ENCODE measurements at places on chromosomes 5 and 9.

GRCh38 chr5:15690611-15691010, 190.6 kb downstream of the FBXL7 start:
- DNase-seq = no peak

DNA sequence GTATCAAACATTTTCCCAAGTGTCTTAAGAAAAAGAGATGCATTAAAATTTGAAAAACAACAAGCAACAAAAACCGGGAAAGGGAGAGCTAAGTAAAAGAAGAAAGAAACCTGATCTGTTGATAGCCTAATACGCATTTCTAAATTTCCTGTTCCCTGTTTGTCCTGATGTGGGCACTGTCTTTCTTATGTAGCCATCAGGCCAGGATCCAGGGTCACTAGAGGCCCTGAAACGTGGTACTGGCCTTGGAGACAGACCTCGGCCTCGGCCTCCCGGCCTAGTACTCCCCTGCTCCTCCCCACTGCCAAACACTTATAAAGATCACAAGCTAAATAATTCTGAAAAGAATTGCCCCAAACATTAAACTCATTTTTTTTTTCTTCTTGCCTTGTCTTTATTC, 547.2 kb downstream of the IRX1 start:
- no peak for DNase-seq

DNA sequence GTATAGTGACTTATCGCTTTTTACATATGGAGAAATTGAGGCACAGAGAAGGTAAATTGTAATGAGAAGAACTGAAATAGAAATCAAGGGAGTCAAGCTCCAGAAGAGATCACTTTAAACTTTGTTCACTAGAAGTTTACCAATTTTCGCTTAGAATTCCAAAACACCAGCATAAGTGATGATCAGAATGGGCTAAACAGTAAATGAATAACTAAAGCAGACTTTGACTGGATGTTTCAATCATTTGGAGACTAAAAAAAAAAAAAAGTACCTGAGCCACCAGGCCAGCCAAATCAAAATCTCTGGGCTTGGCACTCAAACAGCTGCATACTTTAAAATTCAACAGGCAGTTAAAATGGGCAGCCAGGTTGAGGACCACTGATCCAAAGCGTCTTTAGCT, 38.2 kb upstream of the FYB1 start:
- no peak for DNase-seq

DNA sequence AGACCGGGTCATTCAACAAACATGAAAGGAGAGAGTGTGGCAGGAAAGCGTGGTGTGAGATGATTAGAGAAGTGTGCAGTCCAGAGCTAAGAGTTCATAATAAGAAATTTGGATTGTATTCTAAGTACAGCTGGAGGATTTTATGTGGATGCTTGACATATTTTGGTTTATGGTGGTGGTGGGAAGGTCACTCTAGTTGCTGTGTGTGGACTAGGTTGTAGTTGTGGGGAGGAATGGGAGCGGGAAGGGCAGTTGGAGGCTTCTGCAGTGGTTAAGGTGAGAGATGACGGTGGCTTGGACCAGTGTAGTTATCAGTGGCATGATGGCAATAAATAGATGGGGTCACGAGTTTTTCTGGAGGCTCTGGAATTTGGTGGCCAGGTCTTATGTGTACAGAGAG, 45.7 kb upstream of the GPR151 start:
- no peak for DNase-seq

DNA sequence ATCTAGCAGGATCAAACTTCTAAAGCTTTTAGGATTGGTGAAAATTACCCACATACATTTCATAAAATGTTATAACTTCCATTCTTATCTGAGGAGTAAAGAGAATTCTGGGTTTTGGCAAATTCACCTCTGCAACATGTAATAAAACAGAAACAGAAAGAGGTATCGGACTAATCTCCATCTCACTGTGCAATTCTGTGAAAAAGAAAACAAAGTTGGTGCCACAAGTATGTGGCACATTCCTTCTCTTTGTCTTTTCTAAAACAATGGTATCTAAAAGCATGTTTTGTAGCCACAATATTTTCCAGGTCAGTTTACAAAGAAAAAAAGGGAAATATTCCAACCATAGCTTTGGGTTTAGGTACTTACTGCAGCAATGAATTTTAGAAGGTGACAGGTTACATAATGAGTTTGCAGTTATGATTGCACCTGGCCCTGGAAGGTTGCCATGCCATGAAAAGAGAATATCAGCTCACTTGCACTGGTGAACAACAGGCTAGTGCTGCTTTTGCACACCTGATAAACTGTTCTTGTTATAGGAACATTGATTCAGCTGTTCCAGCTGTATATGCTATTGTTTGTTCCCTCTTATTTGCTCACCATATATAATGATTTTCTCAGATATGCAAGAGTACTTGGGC, 491.3 kb upstream of the MEF2C start:
- DNase-seq = no peak

GRCh38 chr5:60738933-60739332, 39.0 kb upstream of the DEPDC1B start:
- no peak for DNase-seq

- no peak for DNase-seq
Measured at GRCh38 chr9:121059998-121060636, 10.0 kb upstream of the C5 start.

GRCh38 chr9:73129941-73130685, 21.6 kb upstream of the ANXA1 start:
- DNase-seq = no peak

- no peak for DNase-seq
Measured at GRCh38 chr5:60208716-60209115, 315.2 kb upstream of the PDE4D start.

- DNase-seq = no peak
Measured at GRCh38 chr5:149771216-149771980, 41.3 kb downstream of the PPARGC1B start.

GRCh38 chr5:66515209-66515608, 81.0 kb upstream of the MAST4 start:
- DNase-seq = no peak

DNA sequence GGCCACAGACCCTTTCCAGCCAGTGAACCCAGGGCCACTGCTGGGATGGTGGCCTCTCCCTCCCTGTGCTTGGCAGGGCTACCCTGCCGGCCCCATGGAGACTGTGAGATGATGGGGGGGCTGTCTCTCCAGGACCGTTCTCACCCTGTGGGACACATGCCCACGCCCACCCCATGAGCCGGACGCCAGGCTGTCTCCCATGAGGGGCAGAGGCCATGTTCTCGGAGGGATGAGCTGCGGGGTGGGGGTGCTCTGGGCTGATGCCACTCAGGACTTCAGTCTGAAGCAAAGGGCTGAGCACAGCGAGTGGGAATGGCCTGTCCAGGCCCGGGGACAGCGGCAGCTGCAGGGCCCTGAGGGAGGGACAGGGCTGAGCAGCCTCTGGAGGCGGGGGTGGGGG, 88.9 kb downstream of the KCNT1 start:
- DNase-seq = no peak

DNA sequence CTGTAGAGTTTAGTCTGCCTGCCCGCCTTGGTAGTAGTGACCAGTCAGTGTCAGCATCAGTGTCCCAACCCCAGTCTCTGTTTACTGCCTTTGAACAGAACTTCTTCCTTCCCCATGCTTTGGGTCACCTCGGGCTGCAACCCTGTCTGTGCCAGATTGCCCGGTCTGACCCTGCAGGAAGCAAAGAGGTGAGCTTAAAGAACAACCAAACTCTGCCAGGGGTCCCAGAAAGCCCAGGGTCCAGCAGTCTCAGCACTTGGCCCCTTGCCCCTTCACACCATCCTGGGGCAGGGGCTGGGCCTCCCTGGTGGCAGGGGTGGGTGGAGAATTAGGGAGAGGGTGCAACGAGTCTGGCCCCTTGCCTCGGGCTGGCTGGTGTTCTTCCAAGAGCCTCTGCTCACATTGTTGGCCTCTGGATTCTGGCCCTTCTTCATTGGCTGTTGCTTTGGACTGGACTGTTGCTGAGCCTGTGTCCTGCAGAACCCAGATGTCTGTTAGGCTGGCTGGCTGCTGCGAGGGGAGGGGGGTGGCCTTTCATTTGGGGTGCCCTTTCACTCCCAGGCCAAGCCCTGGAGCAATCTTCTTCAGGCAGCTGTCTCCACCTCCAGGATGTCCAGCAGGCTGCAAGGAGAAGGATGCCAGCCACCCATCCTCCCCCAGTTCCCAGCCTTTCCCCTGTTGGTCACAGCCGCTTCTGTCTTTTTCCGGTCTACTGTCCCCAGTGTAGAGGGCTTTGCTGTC, 51.2 kb downstream of the SAR1B start:
- no peak for DNase-seq

- DNase-seq = no peak
Measured at GRCh38 chr9:19286634-19287188, 56.2 kb downstream of the DENND4C start.

GRCh38 chr9:93299418-93300174, 115.7 kb downstream of the WNK2 start:
- no peak for DNase-seq

GRCh38 chr5:148482697-148483462, 99.1 kb downstream of the FBXO38 start:
- DNase-seq = peak; percentile 29

DNA sequence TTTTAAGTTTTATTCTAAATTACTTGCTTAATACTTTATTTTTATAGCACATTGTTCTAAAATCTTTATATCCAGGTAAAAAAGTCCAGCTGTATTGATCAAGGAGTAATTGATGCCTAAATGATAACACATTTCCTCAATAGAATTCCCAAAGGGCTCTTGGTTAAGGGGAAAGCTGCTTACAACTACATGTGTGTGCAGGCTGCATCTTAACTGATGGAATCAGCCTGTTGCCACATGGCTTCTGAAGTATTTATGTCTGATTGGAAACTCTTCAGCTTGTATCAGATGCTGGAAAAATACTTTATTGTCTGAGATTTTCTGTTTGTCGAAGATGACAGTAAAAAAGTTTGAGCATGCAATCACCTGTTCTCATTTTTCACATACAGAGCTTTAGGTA, 182.6 kb downstream of the FBXL7 start:
- DNase-seq = no peak

GRCh38 chr5:91266184-91266705, 116.9 kb downstream of the ARRDC3 start:
- no peak for DNase-seq

DNA sequence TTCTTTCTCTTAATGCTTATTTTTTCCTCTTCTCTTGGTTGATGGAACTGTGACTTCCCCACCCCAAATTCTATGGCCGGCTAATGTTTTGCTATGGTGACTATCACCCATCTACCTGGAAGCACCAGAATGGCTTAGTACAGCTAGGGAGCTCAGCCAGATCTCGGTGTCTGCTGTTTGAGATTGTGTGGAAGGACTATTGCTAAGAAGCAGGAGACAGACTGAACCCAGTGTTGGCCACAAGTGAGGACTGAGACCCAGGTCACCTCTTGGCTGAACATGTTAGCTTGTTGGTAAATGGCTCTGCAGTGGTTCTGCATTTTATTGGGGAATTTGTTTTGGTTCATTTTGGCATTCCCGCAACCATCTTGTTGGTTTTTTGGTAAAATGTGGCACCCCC, 2.7 kb downstream of the PRRC2B start:
- no peak for DNase-seq

DNA sequence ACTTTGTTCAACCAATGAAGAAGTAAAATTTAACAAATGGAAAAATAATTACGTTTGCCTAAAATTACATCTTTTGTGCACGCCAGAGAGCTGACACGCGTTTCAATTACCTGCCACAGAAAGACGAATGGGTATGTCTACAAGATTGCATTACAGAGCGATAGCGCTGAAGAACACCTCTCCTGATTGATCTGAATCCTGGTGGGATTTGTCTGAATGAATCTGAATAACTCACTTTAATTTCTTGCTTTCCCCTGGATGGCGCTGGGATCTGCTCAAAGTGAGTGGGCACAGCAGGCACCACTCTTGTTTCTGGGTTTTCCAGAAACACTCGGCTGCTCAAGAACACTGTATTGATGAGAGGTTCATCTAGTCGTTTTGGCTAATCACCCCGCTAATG, 148.8 kb upstream of the TBC1D2 start:
- DNase-seq = no peak

GRCh38 chr9:73680831-73681230, 529.2 kb downstream of the ANXA1 start:
- no peak for DNase-seq

DNA sequence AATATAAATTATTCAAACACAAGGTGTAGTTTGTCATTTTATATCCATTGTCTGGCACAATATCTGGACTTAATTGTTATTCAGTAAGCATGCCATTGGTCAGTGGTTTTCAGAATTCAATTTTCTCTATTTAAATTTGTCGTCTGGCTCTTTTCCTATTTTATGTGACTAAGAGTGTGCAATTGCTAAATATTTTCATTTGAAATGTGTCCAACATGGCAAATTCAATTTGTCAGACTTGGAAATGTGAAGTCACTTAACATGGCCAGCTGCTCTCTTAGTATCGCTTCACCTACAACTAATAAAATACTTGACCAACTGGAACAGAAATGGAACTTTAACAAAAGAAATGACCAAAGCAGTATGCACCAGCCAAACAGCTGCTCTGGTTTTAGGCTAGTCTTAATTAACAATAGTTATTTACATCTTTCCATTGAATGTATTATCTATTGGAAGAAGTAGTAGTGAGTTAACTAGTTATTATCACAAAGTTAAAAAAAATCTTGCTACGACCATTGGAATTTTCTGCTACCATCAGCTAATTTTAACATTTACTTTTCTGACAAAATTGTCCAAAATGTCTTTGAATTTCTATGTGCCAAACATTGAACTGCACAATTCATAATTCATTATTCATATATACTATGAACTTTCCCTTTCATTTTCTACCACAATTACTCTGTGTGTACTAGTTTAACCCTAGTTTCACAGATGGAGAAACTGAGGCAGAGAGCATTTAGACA, 720.7 kb upstream of the FAM174A start:
- no peak for DNase-seq

- DNase-seq = no peak
Measured at GRCh38 chr5:73435759-73436534, 12.6 kb downstream of the FOXD1 start.

DNA sequence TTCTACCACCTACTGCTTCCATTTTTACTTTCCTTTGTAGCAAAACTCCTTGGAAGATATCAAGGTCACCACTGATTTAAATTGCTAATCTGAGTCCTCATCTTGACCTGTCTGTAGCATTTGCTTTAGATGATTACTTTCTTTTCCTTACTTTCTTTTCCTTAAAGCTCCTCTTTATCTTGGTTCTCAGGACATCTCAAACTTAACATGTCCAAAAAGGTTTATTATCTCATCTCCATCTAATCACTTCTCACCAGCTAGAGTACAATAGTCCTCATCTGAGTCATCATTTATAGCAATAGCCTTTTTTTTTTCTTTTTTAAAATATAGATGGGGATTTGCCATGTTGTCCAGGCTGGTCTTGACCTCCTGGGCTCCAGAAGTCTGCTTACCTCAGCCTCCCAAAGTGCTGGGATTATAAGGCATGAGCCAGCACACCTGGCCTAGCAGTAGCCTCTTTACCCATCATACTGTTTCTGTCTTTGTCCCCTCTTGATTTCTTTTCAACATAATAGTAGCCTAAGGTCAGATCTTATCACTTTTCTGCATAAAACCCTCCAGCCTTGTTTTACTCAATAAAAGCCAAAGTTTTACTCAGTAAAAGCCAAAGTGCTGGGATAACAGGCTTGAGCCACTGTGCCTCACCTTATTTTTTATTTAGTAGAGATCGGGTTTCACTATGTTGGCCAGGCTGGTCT, 32.9 kb upstream of the GPR21 start:
- DNase-seq = no peak
